Uterus (tissue), 4 donors: ENCODE measurements at places on chromosomes 6 and 20. TPM values are rescaled to one million over a fixed set of nuclear protein-coding genes. Genes with fewer than 3 reads are reported as not detected.

Gene STX16
- total RNA-seq = 32.6 TPM

DNA sequence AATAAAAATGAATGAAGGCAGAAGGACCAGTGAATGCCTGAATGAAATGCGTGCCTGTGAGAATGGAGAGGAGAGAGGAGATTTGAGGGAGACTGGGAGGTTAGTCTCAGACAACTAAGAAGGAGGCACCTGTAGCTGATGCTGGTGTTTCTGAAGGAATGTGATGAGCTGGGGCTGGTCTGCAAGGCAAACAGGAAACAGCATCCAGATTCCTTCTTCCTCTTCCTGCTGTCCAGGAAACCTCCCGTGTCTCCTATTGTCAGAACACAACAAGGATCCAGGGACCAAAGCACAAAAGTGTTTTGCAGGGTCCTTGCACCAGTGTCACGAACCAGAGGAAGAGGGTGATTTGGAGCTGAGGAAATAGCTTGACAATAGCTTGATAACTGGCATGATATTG is 50.4 kb upstream of the TAB2 start:
- no peak for DNase-seq

GRCh38 chr20:3032624-3033023 is 10.8 kb upstream of the GNRH2 start:
- no peak for DNase-seq

Gene IL20RA
- total RNA-seq = 0.88 TPM
